ENCODE measurements at places on chromosomes 11 and 22. TPM values are rescaled to one million over a fixed set of nuclear protein-coding genes. Genes with fewer than 3 reads are reported as not detected.
A peak's percentile ranks its signal among the peaks of the same experiment; 100 is the strongest.

- DNase-seq: no peak
- H3K27me3 ChIP-seq: no peaks in the 10 kb centered on the region
- H3K4me1 ChIP-seq: no peaks in the 10 kb centered on the region
- H3K4me3 ChIP-seq: no peak overlapping the region
- no peaks in the 10 kb centered on the region for H3K36me3 ChIP-seq
These were observed 52.3 kb downstream of the BARX2 start for GRCh38 chr11:129427816-129428406.

DNA sequence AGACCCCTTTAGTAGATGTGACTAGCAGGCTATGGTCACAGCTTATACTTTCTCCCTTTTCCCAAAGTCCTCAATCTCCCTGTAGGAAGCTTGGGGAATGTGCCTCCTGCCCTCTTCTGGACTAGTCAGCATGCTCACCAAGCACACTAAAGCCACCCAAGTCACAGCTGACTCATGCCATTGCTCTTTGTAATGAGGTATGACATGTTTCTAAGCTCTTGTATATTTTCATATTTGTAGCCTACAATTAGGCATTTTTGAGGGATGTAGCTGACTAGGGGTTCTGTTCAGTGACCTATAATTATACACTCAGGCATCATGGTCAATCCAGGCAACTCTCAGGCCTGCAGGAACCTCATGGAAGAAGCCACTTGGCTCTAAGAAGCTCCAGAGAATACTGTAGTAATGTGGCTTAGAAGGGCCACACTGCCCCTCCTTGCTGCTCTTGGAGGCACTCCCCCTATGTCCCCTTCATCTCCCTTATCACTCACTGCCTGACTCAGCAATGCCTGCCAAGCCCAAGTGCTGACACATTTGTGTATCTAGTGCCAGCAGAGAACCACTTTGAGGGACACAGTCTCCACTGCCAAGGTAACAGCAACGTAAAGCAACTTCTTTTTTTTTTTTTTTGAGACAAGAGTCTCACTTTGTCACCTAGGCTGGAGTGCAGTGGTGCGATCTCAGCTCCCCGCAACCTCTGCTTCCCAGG, 86.2 kb downstream of the RPL27A start:
- peak; percentile 64 for DNase-seq
- peaks cover 13% of the 10 kb centered on the region for H3K4me1 ChIP-seq
- no peaks in the 10 kb centered on the region for H3K27me3 ChIP-seq
- H3K27ac ChIP-seq: peak overlapping the region; percentile 25

DNA sequence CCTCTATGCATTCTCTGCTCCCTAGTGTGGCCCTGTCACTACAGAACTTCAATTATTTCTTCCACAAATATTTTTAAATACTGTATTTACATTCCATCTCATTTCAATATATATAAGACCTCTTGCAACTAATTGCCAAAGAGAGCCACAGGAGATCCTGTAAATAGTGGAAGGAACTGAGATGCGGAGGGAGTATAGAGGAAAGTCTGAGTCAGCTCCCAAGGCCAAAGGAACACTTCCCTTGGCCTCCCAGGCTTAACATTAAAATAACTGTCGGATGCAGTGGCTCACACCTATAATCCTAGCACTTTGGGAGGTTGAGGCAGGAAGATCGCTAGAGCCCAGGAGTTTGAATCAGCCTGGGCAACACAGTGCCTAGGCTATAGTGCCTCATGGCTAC, 31.2 kb downstream of the RBFOX2 start:
- no peaks in the 10 kb centered on the region for H3K27me3 ChIP-seq
- H3K4me3 ChIP-seq: no peak overlapping the region
- no peak overlapping the region for H3K27ac ChIP-seq
- no peaks in the 10 kb centered on the region for H3K36me3 ChIP-seq
- H3K4me1 ChIP-seq: no peaks in the 10 kb centered on the region

DNA sequence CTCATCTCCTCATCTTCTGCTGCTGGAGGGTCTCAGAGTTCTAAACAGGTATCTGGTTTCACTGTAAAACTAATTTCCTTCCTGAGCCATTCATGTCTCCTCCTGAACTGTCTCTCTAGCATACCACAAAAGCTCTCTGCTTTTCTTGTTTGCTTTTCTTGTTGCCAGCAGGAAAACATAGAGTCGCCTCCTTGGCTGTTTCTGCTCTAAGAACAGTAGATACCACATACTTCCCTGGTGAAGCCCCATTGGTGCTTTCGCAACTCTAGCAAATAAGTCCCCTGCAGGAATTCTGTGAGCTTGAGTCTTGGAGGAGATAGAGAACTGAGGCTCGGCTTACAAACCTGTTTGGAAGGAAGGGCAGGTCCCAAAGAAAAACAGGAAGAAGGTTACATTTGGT, 7.0 kb downstream of the DIXDC1 start:
- no peak for DNase-seq
- H3K27ac ChIP-seq: peak overlapping the region; percentile 48
- peaks cover 23% of the 10 kb centered on the region for H3K4me1 ChIP-seq
- H3K4me3 ChIP-seq: no peak overlapping the region
- H3K27me3 ChIP-seq: no peaks in the 10 kb centered on the region

DNA sequence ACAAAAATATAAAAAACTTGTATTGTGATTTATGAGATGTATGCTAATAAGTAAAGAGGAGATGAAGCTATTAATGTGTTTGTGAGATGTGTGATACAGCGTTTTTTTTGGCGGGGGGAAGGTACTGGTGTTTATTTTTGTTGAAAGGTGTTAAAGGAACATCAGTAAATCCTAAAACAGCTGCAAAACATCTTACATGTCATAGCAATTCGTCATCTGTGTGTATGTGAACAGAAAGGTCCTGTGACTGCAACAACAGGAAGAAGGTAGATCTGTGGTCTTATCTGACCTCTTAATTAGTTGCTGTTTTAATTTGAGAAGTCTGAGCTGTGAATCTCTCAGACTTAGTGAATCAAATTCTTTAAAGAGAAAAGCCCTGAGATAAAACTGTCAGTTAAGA, 1041.1 kb downstream of the JRKL start:
- no peak overlapping the region for H3K4me3 ChIP-seq
- no peak overlapping the region for H3K27ac ChIP-seq
- no peaks in the 10 kb centered on the region for H3K36me3 ChIP-seq
- no peaks in the 10 kb centered on the region for H3K27me3 ChIP-seq

GRCh38 chr11:101441747-101442146, 142.1 kb downstream of the TRPC6 start:
- peaks cover 16% of the 10 kb centered on the region for H3K4me1 ChIP-seq
- no peak overlapping the region for H3K4me3 ChIP-seq
- no peaks in the 10 kb centered on the region for H3K36me3 ChIP-seq
- peak overlapping the region; percentile 30 for H3K27ac ChIP-seq

DNA sequence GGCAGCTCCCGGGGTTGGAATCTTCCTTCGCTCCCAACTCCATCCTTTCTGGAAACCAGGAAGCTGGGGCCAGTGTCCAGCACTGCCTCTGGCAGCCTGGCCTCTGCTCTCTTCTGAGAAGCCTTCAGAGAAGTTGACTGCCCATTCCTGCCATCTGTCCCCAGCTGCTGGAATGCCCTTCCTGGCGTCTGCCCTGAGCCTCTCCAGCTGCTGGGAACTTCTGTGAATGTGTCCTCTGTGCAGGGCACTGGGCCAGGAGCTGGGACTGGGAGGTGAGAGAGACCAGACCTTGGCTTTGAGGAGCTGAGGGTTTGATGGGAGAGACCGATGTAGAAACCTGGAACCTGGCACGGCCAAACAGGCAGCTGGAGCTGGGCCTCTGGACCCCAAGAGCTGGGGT, 5.9 kb upstream of the SOX10 start:
- H3K27me3 ChIP-seq: no peaks in the 10 kb centered on the region
- no peak for DNase-seq
- no peak overlapping the region for H3K27ac ChIP-seq
- H3K36me3 ChIP-seq: no peaks in the 10 kb centered on the region
- H3K4me1 ChIP-seq: no peaks in the 10 kb centered on the region

DNA sequence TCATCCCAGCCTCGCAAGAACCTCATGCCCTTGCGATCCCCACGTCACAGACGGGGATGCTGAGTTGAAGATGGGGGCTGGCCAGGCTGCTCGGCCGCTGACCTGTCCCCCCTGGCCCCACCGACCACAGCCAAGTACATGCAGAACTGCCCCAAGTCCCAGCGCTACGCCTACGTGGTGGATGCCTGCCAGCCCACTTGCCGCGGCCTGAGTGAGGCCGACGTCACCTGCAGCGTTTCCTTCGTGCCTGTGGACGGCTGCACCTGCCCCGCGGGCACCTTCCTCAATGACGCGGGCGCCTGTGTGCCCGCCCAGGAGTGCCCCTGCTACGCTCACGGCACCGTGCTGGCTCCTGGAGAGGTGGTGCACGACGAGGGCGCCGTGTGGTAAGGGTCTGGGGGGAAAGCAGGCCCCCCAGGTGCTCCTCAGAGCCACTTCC, 10.0 kb downstream of the MUC5B start:
- no peak overlapping the region for H3K4me3 ChIP-seq
- H3K36me3 ChIP-seq: no peaks in the 10 kb centered on the region
- H3K27me3 ChIP-seq: no peaks in the 10 kb centered on the region

GRCh38 chr11:67648140-67648795, 2.3 kb downstream of the ACY3 start:
- DNase-seq: no peak
- no peaks in the 10 kb centered on the region for H3K36me3 ChIP-seq
- H3K27me3 ChIP-seq: no peaks in the 10 kb centered on the region
- H3K4me1 ChIP-seq: peaks cover 4% of the 10 kb centered on the region

GRCh38 chr11:35491231-35491871, 34.1 kb downstream of the PAMR1 start:
- H3K27me3 ChIP-seq: no peaks in the 10 kb centered on the region
- H3K4me1 ChIP-seq: peaks cover 18% of the 10 kb centered on the region
- H3K36me3 ChIP-seq: no peaks in the 10 kb centered on the region
- H3K27ac ChIP-seq: no peak overlapping the region
- no peak for DNase-seq

- H3K4me1 ChIP-seq: no peaks in the 10 kb centered on the region
- no peaks in the 10 kb centered on the region for H3K36me3 ChIP-seq
- DNase-seq: no peak
- H3K4me3 ChIP-seq: no peak overlapping the region
- H3K27ac ChIP-seq: no peak overlapping the region
These were observed 1163.0 kb downstream of the FAM181B start for GRCh38 chr11:81570669-81571068.

GRCh38 chr11:45061641-45062040, 84.8 kb upstream of the PRDM11 start:
- no peak overlapping the region for H3K4me3 ChIP-seq
- H3K27me3 ChIP-seq: no peaks in the 10 kb centered on the region
- H3K36me3 ChIP-seq: no peaks in the 10 kb centered on the region
- no peak overlapping the region for H3K27ac ChIP-seq
- DNase-seq: no peak
- H3K4me1 ChIP-seq: no peaks in the 10 kb centered on the region

GRCh38 chr22:38925571-38926041, 31.8 kb upstream of the APOBEC3A start:
- peak overlapping the region; percentile 85 for H3K27ac ChIP-seq
- peak; percentile 69 for DNase-seq
- H3K27me3 ChIP-seq: no peaks in the 10 kb centered on the region
- no peak overlapping the region for H3K4me3 ChIP-seq
- peaks cover 27% of the 10 kb centered on the region for H3K4me1 ChIP-seq
- no peaks in the 10 kb centered on the region for H3K36me3 ChIP-seq

DNA sequence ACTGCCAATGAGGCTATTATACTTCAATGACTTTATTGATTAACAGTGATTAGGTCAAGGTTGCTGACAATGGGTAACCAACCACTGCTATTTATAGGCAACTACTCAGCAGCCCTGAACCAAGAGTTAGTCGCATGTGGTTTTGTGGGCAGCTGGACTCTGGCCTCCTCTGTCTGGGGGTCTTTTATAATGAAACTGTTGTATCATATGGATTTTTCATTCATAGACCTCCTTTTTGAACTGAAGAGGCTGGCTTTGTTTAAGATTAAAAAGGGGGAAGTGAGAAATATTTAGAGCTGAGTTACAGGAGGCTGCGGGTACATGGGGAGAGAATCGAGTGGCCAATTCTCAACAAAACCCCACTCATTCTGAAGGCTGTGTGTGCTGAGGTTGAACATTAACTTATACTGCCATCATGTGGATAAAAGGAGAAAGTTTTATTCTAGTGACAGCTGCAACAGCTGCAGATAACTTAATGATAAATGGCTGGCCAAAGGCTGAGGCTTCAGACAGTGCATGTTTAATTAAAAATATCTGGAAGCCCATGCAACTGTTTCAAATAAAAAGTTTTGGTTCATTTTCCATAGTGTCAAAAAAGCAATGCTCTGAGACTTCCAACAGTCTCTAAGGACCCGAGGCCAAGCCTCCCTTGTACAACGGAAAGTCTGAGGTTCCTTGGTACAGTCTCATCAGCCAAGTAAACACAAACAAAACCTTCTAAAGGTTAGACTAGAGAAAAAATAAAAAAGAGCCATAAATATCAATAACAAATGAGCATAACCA, 682.6 kb downstream of the KCNA4 start:
- no peaks in the 10 kb centered on the region for H3K4me1 ChIP-seq
- H3K4me3 ChIP-seq: no peak overlapping the region
- H3K27ac ChIP-seq: no peak overlapping the region
- no peaks in the 10 kb centered on the region for H3K36me3 ChIP-seq
- DNase-seq: no peak

DNA sequence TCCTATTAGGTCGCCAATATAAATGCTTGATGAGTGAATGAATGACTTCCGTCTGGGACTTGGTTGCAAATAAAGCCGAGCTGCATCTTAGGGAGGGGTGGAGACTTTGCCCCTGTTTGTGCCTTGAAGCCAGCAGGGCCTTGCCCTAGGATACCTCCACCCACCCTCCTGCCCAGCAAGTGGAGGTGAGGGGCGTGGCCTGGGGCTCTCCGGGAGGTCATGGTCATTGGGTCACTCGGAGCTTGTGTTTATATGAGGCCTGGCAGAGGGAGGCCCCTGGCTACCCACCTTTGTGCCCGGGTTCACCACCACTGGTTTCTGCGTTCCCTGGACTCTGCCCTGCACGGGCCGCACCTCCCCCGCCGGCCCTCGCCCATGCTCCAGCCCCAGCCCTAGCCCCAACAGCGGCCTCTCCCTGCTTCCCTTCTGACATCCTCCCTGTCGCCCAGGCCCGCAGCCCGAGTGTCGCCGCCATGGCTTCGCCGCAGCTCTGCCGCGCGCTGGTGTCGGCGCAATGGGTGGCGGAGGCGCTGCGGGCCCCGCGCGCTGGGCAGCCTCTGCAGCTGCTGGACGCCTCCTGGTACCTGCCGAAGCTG, 4.3 kb downstream of the MPST start:
- H3K4me3 ChIP-seq: no peak overlapping the region
- DNase-seq: no peak
- H3K27me3 ChIP-seq: no peaks in the 10 kb centered on the region
- no peaks in the 10 kb centered on the region for H3K36me3 ChIP-seq

CASTOR1 gene
- 36.0 TPM for total RNA-seq

OR5T2 gene
- total RNA-seq: not detected

TTC36 gene
- not detected for total RNA-seq

LRRC10B gene
- 3.0 TPM for total RNA-seq

TRIM51 gene
- total RNA-seq: not detected

APOBEC3F gene
- 5.3 TPM for total RNA-seq

MEI1 gene
- total RNA-seq: 0.25 TPM

DENND6B gene
- total RNA-seq: 14.3 TPM

PARVG gene
- total RNA-seq: 2.4 TPM

OR8G1 gene
- total RNA-seq: not detected

RFPL2 gene
- not detected for total RNA-seq

UBQLN3 gene
- 1.7 TPM for total RNA-seq

C22orf31 gene
- not detected for total RNA-seq

SC5D gene
- 37.2 TPM for total RNA-seq
